ENCODE measurements at places on chromosomes 7 and 10.

DNA sequence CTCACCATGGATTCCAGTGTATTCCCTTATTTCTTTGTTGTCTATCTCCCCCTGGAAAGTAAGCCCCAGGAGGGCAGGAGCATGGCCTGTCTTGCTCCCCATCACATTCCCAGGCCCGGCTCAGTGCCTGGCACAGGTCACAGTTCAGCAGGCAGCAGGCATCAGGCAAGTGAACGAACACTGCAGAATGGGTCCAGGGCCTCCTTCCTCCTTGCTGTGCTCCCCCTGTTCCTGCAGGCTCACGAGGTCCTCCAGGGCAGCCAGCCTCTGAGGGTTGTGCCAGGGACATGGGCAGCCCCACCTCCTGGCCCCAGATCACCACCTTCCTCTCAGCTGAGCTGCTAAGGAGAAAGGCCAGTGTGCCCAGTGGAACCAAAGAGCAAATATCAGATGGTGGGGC is 41.8 kb downstream of the PDLIM1 start:
- DNase-seq: no peak

DNA sequence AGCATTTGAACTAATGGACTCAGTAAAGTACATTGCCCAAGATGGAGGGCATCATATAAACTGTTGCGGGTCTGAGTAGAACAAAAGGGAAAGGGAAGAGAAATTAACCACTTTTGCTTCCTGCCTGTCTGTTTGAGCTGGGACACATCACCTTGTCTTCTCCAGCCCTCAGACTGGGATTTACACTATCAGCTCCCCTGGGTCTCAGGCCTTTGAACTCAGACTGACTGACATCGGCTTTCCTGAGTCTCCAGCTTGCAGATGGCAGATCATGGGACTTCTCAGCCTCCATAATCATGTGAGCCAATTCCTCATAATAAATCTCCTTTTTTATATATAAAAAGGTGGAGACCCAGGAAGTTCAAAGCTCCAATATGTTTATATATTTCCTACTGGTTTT is 23.0 kb upstream of the WASL start:
- no peak for DNase-seq

DNA sequence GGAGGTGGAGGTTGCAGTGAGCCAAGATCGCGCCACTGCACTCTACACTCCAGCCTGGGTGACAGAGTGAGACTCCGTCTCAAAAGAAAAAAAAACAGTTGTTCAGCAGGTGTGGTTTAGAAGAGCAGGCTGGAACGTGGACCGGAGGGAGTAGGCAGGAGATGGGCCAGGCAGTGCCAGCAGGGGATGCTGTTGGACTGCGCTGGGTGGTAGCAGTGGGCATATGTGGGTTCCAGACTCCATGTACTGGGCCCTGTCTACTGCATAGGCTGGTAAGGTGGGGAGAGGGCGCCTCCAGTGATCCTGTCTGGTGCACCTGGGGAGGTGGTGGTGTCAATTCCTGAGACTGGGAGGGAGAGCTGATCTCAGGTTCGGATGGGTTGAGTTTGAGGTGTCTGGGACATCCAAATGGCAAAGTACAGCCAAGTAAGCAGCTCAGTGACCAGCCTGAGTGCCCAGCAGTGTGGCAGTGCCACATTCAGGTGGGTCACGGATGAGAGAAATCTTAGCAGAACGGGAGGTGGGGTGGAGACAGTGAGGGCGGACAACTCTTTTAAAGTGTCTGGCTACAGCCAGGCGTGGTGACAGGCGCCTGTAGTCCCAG is 25.9 kb downstream of the SFXN4 start:
- peak; percentile 56 for DNase-seq

DNA sequence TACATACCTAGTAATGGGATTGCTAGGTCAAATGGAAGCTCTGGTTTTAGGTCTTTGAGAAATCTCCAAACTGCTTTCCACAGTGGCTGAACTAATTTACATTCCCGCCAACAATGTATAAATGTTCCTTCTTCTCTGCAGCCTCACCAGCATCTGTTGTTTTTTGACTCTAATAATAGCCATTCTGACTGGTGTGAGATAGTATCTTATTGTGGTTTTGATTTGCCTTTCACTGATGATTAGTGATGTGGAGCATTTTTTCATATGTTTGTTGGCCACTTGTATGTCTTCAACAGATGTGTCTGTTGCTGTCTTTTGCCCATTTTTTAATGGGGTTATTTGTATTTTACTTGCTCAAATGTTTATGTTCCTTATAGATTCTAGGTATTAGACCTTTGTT is 675.5 kb downstream of the SUGCT start:
- DNase-seq: no peak

- DNase-seq: no peak
These were observed 113.0 kb downstream of the ABLIM1 start for GRCh38 chr10:114545071-114545470.

DNA sequence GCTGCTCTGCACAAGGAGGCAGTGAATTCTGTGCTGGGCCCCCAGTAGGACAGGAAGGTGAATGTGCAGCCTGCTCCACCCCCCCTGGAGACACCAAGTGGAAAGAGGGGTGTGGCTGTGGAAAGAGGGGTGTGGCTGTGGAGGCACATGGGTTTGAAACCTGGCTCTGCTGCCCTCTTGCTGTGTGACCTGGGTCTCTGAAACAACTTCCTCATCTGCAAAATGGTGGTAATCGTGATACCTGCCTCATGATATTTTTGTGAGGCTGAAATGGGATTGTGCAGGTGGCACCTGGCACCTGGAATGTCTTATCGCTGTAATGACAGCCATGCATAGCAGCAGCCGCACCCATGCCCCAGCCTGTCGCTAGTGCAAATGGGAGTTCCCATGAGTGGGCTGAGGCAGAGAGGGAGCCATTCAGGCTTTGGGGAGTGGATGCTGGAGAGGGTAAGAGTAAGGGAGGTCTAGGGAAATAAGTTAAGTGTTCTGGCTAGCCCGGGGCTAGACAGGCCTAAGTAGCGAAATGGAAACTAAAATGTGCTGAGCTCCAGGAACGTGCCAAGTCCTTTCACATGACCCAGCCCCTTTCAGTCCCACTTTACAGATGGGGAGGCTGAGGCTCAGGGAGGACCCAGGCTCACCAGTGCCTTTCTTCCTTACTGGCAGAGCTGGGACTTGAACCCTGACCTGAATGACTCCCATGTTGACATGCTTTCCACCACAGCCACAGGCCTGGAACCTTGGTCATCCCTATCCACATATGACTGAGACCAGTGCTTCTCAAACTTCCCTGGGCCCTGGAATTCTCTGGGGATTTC is 35.0 kb downstream of the C10orf105 start:
- no peak for DNase-seq

DNA sequence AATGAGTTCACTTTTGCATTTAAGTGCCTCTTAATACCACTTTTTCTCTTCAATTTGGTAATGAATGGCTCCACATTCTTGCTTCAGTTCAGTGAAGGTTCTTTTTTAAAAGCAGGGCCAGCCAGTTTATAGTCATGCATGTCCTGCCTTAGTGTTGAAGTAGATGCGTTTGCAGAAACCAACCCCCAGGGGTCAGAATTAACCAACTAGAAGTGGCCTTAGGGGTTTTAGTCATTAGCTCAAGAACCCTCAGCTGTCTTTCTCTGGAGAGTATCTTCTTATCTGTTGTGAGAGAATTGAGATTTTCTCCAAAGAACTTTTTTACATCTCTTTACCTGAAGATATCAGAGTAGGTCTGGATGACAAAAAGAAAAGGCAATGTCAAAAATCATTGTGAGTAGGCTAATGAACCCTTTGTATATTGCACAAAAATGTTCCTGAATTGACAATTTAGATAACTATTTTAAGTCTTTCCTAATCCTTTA is 82.2 kb downstream of the PIK3CG start:
- peak; percentile 25 for DNase-seq

GRCh38 chr7:108136191-108136688 is 6.1 kb upstream of the LAMB4 start:
- DNase-seq: no peak

- DNase-seq: no peak
These were observed 48.7 kb upstream of the PTPRZ1 start for GRCh38 chr7:121824276-121824675.

GRCh38 chr7:158602905-158603772 is 15.5 kb upstream of the PTPRN2 start:
- no peak for DNase-seq

GRCh38 chr10:70183304-70183703 is 13.0 kb upstream of the SAR1A start:
- no peak for DNase-seq

DNA sequence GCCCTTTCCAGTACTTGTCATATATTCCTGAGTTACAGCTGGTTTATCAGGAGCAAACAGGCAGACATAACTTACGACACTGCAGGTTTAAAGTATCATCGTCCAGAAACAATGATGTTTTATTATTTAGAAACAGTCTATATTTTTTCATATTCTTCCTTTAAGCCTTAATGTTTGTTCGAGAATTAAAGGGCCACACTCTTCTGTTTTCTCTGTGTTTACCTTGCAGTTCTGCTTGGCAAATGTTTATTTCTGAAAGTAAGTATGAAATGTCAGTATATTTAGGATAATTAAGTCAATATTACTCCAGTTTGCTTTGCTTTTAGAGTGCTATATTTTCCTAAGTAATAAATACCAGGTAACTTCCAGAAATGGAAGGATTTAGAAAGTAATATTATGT is 115.1 kb downstream of the VTI1A start:
- no peak for DNase-seq

GRCh38 chr7:39882148-39882784 is 67.8 kb upstream of the CDK13 start:
- no peak for DNase-seq

DNA sequence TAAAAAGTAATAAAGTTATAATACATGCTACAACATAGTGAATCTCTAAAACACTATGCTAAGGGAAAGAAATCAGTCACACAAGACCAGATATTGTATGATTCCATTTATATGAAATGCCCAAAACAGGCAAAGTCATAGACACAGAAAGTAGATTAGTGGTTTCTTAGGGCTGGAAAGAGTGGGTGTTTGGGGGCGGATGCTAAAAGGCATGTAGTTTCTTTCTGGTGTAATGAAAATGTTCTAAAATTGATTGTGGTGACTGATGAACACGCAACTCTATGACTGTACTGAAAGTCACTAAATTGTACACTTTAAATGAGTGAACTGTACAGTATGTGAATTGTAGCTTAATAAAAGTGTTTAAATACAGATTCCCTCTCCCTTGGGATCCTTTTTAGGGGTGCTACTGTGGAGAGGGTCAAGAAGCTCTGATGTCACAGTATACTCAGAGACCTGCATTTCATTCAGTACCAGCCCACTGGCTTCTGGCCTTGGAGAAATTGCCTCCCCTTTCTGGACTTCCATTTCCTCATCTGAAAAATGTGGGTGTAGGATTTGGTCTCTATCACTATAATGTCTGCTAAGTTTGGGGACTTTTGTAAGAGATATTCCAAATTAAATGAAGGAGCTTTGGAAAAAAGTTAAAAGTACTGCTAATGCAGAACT is 46.4 kb downstream of the AOAH start:
- peak; percentile 57 for DNase-seq

- DNase-seq: no peak
These were observed 432.9 kb downstream of the DNAJB6 start for GRCh38 chr7:157769526-157770215.

- no peak for DNase-seq
These were observed 46.7 kb upstream of the PLCE1 start for GRCh38 chr10:93947055-93947454.

- no peak for DNase-seq
These were observed 494.5 kb downstream of the DNAJB6 start for GRCh38 chr7:157831143-157831905.

DNA sequence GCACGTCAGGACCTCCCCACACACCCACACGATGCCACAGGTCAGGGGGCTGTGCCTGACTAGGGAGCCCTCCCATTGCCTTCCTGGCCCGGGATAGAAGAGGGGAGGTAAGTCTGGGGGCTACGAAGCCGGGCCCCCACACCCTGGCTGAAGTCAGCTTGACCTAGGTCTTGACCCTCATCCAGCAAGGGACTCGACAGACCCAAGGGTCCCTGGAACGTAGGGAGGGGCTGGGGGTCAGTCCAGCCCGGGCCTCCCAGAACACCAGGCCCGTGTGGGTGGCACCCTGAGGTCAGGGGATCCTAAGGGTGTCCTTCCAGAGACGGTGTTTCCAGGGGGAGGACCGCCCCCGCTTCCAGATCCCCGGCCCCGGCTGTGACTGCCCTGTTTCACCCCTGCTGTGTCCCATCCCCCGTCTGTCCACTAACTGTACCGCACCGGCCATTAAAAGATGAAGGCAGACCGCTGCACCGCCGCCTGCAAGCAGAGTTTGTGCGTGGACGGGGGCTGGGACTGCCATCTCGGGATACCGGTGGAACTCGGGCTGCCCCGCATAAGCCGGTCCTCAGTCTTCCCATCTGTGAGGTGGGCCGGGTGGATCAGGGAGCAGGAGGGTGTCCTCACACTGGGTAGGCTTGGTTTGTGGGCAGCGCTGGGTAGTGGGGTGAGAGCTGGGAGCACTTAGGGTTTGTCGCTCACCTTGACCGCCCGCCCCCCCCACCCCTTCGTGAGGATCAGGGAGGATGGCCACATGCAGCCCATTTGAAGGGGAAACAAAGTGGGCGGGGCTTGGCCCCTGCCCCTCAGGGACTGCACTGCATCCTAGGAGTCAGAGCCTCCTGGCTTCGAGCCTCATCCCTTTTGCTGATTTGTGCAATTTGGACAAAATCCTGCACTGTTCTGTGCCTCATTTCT is 21.1 kb downstream of the SLC29A4 start:
- no peak for DNase-seq

DNA sequence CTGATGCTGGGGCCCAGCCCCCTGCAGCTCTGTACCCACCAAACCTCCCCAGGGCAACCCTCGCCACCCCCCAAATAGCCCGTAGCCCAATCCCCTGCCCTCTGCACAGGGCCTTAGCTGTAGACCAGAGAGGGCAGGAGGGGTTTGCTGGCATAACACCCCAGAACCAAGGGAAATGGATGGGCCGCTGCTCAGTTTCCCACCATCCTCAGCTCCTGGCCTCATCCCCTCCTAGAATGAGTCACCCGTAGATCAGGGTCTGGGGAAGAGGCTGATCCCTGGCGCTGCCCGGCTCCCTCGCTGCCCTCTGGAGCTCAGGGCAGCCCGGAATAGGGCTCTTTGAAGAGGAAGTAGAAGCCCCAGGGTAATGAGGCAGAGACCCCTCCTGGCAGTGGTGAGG is 31.2 kb downstream of the LDB3 start:
- DNase-seq: no peak

DNA sequence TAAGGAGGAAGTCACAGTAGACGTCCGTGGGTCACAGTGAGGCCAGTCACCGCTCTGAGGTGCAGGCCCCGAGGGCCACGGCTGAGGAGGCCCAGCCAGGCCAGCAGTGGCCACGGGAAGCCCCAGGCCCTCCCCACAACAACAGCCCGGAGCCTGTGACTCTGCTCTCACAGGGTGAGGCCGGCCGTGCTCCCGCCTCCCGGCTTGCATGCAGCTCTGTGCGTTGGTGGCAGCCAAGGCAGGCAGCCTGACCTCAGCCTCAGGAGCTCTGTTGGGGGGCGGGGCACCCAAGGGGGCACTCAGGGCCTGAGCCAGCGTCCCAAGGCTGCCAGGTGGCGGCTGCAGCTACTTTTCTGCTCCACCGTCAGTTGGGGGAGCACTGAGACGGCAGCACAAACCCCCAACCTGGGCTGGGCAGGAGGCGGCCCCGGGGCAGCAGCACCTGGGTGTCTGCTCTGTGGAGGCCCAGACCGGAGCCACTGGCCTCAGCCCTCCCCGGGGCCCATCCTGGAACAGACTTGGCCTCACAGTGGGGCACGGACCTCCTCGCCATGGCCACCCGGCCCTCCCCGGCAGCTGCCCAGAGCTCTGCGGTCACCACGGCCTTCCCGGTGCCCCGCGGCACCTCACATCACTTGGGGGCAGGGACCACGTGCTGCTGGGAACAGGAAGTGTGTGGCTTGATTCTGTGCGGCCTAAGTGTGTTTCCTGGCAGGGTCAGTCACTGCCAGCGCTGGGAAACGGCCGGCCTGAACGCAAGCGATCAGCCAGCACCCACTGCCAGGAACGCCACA is 13.3 kb downstream of the CYP2W1 start:
- DNase-seq: no peak
